Psoas muscle (tissue), 8 donors: ENCODE measurements at places on chromosomes 4 and X. TPM values are rescaled to one million over a fixed set of nuclear protein-coding genes. Genes with fewer than 3 reads are reported as not detected.

DNA sequence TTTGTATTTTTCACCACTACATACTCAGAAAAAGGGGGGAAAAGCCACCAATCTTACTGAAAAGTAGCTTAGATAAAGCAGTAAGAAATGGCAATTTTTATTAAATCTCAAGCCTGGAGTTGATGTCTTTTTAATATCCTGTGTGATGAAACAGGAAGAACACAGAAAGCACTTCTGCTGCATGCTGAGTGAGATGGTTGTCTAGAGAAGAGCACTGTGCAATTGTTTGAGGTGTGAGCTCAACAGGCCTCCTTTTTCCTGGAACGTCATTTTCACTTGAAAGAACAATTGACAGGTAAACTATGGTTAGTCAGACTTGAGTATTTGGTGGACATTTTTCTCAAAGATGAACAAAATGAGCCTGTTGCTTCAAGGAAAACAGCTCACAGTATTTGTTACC is 73.9 kb downstream of the RTL5 start:
- DNase-seq, result no peak

DNA sequence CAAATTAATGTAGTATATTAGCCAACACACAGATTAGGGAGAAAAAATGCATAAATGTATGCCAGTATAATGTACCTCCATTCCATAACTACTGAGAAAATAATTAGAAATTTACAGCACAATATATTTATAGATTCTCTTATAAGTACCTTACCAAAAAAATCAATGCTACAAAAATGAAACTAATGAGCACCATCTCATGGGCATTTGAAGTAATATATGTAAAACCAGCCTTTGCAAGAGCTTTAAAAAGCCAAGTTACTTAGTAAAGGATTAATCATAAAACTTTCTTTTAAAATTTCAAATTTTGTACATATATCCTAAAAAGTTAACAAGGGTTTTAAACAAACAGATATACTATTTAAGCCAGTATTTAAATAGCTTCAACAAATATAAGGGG is 43.2 kb downstream of the LRBA start:
- DNase-seq, result no peak

Gene HHIP
- 0.34 TPM for polyA plus RNA-seq

Gene MAGEA11
- not detected for polyA plus RNA-seq

GRCh38 chrX:22968494-22968893 is 31.3 kb upstream of the DDX53 start:
- no peak for DNase-seq

Gene ENPEP
- 1.1 TPM for polyA plus RNA-seq

DNA sequence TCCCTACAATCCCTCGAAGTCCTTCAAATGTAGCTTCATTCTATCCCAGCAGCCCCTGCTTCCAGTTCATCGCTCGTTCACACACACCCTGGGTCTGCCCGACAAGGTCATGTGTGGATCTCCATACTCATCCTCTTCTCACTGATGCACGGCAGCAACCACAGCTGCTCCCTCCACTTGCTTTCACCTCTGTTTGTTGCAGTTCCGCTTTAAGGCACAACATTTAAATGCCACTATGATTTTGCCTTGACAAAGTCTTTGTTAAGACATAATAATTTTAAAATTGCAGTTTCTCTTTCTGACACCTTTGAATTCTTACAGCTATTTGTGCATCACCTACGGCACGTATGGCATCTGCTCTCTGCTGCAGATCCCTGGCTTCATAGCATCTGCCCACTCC is 1.8 kb downstream of the ODAPH start:
- no peak for DNase-seq
